Glomerular endothelial cell (primary cell): ENCODE measurements at places on chromosomes 5 and 9. TPM values are rescaled to one million over a fixed set of nuclear protein-coding genes. Genes with fewer than 3 reads are reported as not detected.

- DNase-seq: no peak
Observed at GRCh38 chr5:128597156-128597555, 59.1 kb upstream of the FBN2 start.

Gene ADAM19
- 68.7 and 161 TPM in 2 replicates for total RNA-seq

- DNase-seq: no peak
Observed at GRCh38 chr9:93911801-93912554, 43.2 kb downstream of the BARX1 start.

DNA sequence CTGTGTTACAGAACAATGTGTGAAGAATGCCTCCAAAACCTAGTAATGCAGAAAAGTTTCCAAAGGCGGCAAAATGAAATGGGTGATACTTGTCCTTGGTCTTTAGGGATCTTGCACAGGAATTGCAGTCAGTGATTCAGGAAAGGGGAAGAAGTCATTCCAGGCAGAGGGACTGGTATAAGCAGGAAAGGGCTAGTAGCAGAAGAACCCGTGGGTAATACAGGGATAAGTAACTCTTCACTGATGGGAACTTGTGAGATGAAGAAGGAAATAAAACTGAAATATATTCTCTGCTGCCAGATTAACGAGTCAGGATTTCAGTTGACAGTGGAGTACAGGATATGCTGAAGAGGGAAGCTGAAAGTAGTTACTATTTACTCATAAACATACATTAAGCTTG, 1.2 kb downstream of the SRFBP1 start:
- DNase-seq: no peak

DNA sequence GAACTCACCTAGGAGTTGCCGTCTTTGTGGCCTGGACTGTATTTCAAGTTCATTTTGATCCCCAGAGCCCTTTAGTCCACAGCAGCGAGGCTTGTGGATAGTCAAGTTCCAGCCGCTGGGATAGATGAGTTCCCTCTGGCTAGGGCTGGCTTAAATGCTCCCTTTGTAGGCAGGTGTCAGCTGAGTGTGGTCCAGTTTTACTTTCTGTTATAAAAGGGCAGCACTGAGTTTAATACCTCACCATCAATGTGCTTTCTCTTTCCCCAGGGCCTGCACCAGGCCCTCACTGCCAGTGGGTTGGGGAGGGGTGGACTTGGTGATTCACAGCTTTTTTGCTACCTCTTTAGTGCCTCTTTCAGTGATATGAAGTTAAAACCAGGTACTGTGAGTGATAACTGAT, 188.2 kb downstream of the SLCO4C1 start:
- DNase-seq: no peak

DNA sequence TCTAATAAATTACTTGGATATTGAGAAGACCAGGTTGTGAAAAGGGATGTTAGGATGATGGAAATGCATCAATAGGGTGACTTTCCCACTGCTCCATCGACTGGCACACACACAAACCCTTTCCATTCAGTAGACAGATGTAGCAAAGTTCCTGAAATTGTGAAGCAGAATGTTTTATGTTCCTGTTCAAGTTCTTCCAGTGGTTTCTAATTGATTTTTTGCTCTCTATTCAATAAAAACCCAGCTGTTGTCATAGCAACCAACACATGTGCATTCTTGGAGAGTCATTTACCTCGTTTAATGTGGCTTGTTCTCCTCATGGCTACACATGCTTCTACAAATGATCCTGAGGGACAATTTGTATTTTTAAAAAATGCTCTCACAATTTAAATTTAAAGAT, 244.6 kb downstream of the RAB3C start:
- no peak for DNase-seq

DNA sequence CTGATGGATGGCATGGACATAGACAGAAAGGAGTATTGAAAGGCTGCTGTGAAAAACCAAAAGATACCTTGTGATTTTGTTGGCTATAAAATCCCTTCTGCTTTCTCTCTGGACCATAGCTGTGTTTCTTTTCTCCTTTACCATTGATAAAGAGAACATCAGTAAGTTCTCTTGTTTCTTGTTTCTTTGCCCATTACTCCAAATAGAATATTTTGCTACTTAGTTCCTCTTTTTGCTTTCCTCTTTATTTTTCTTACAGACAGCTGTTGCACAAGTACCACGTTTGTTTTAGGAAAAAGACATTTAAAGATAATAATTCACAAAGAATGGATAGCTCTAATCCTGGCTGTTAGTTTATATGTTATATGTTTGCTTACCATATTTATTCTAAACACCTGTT, 1129.2 kb downstream of the DTWD2 start:
- no peak for DNase-seq

GRCh38 chr5:159779481-159779880, 136.8 kb upstream of the ADRA1B start:
- no peak for DNase-seq

DNA sequence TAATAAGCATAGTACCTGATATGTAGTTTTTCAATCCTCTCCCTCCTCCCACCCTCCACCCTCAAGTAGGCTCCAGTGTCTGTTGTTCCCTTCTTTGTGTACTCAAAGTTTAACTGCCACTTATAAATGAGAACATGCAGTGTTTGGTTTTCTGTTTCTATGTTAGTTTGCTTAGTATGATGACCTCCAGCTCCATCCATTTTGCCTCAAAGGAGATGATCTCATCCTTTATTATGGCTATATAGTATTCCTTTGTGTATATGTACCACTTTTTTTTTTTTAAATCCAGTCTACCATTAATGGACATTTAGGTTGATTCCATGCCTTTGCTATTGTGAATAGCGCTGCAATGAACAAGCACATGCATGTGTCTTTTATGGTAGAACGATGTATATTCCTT, 20.5 kb downstream of the POLK start:
- DNase-seq: no peak

Gene LEAP2
- total RNA-seq: 0.10 and 0.76 TPM in 2 replicates

- no peak for DNase-seq
Observed at GRCh38 chr9:109922617-109923470, 142.8 kb downstream of the PALM2AKAP2 start.

Gene ANKRD31
- total RNA-seq: 0.15 TPM in 1 of 2 replicates, not detected in the other

DNA sequence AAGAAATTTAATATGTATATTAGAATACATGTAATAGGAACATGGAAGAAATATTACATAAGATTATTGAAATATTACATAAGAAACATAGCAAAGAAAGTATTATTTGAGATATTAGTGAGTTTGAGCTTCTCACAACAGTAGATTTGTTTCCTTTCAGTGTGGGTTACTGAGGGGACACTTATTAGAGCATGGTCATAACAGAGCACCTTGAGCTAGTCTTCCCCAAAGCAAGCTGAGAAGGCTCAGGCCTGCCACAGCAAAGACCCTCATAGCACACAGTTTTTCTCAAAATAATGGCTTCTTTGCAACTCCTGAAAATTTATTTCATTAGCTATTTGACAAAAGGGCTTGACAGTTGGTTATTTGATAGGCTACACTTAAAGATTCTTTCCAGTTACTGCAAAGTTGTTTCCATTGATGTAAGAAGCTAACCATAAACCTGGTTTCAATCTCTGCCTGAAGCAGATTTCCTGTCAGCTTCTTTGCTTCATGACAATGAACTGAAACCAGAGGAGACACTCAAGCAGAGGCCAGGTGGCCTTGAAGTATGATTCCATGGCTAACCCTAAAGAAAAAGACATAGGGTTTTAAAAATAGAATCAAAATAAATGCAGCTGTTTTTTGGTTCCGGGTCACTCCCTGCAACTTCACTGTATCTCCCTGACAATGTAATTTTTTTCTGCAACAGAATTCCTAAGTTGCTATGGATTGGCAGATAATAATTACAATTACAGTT, 68.6 kb downstream of the ERMP1 start:
- no peak for DNase-seq

DNA sequence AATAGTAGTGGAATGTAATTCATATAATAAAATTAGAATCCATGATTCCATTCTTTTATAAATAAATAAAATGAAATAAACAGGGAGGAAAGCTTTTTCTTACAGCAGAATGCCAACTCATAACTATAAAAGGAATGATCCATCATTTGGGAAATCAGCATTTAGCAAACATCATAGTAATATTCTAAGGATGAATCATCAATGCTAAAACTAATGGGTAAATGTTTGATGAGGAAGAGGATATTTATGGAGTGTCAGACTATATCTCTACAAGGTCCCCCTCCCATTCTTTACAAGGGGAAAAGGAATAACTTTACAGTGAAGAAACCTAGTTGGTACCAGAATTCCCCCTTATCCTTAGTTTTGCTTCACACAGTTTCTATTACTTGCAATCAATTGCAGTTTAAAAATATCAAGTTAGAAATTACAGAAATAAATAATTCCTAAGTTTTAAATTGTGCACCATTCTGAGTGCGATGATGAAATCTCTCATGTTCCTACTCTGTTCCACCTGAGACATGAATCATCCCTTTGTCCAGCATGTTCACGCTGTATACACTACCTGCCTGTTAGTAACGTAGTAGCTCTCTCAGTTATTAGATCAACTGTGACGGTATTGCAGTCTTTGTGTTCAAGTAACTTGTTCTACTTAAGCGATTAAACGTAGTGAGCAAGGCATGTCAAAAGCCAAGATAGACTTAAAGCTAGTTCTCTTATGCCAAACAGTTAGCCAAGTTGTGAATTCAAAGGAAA, 14.2 kb upstream of the JAKMIP2 start:
- no peak for DNase-seq

- no peak for DNase-seq
Observed at GRCh38 chr9:115333277-115334070, 215.5 kb upstream of the TNC start.

DNA sequence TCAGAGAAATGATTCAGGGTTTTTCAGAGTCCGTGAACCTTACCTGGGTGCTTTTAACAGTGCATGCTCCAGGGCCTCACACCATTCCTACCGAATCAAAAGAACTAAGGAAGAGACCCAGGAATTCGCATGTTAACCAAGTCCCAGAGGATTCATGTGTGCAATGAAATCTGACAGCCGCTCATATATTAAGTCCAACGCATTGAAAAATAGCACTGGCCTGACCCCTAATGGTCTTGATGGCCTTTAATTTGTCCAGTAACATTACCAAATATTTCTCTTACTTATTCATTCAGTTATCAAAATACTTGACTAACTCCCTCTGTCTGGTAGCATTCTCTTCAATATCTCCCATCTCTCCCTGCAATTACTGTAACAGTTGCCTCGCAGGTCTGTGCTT, 55.0 kb upstream of the MARCHF11 start:
- DNase-seq: no peak

GRCh38 chr9:31347082-31347617, 1037.3 kb upstream of the ACO1 start:
- peak; percentile 82 for DNase-seq

DNA sequence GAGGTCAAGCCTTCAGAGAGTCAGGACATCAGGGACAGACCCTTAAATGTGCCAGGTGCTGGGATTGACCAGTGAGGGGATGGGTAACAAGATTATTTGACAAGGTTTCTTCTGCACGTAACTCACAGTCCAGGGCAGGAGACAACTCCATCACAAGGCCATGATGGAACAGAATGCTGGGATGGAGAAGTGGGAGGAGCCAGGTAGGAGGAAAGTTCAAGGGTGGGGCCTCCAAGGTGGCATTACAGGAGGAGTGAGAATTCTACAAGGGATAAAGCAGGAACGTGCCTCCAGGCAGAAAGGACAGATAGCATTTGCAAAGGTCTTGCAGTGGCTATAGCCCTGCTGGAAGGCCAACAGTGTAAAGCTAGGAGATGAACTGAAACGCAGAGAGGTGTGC, 102.2 kb downstream of the FGF18 start:
- DNase-seq: no peak

DNA sequence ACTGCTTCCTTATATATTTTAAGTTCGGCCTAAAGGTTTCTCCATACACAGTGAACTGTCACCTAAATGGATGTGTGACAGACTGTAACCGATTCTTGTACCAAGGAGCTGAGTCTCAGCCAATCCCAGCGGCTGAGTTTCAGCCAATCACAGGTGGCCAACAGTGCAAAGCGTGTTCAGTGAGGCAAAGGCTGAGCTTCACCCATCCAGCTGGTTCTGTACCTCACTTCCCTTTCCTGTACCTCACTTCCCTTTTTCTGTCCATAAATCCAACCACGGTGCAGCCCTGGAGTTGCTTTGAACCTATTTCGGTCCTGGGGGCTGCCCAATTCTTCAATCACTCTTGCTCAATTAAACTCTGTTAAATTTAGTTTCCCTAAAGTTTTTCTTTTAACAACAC, 15.7 kb upstream of the TBC1D9B start:
- DNase-seq: no peak

GRCh38 chr5:73180566-73180965, 7.6 kb downstream of the TMEM174 start:
- no peak for DNase-seq

DNA sequence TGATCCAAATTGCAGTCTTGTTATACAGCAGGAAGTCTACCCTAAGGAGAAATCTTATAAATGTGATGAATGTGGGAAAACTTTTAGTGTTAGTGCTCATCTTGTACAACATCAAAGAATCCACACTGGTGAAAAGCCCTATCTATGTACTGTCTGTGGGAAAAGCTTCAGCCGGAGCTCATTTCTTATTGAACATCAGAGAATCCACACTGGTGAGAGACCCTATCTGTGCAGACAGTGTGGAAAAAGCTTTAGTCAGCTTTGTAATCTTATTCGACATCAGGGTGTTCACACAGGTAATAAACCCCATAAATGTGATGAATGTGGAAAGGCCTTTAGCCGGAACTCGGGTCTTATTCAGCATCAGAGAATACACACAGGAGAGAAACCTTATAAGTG, 10.4 kb downstream of the ZNF189 start:
- DNase-seq: no peak

DNA sequence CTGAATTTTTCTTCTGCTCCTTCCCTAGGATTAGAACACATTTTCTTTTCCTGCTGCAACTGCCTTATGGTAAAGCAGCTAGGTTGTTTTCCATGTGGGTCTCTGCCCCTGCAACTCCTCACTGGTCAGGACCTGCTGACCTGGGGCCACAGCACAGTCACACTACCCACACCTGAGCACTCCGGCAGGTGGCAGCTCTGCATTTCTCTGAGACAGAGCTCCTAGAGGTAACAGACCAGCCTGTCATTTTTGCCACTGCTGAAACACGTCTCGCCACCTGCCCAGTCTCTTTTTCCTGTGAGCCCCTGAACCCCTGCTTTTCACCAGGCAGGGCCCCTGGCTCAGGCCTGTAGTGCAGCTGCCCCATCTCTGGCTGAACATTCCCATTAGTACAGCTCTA, 609.6 kb downstream of the HINT1 start:
- DNase-seq: no peak

DNA sequence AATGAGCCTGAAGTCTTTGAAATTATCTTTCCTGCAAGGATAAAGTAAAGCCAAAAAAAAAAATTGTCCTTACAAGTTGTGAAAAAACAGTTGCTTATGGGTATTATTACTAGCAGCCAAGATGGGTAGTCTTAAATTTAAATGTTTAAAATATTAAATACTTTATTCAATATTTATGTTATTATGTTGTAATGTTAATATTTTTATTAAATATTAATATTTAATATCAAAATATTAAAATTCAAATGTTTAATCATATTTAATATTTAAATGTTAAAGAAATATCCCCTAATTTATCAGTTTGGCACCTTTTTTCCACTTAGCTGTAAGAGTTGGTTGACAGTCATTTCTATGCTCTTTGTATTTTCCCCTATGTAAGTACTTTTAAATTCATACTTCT, 86.1 kb downstream of the PCSK5 start:
- no peak for DNase-seq
